ENCODE measurements at places on chromosomes 3 and 15.

GRCh38 chr3:10396083-10396482, 75.2 kb upstream of the SEC13 start:
- no peak for DNase-seq

DNA sequence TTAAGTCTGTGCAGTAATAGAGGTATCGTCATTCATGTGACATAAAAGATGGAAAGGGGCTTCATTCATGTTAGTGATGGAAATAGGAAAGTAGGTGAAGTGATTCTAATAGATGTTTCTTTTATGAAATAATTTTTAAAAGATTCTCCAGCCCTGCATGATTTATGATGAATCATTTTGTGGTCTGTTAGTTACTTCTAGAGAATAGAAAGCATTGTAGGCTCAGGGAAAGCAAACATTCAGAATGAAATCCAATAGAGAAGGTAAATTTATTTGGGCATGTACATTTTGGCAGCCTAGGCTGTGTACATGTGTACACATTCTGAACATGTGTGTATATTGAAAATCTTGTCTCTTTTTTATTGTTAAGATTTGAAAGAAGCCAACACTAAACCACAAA, 23.1 kb downstream of the PPARG start:
- no peak for DNase-seq

DNA sequence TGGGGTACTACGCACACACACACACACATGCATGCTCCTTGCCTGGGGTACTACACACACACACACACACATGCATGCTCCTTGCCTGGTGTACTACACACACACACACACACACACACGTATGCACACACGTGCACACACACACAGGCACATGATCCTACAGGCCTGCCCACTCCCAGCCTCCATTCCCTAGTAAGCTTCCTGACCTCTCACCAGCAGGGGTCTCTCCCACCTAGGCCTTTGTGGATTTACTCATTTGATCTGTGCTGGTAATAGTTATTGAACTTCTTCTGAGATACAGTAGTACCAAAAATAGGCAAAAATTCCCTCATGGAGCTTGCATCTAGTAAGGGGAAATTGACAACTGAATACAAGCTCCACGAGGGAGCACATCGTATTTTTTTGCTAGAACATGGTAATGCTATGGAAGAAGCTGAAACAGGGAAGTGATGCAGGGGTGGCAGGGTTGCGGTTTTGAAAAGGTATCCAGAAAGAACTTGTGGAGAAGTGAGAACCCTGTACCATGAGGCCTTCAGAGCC, 19.1 kb downstream of the TTC21A start:
- DNase-seq, result peak; percentile 80

GRCh38 chr15:83983634-83984458, 251.7 kb upstream of the GOLGA6L4 start:
- DNase-seq, result no peak

DNA sequence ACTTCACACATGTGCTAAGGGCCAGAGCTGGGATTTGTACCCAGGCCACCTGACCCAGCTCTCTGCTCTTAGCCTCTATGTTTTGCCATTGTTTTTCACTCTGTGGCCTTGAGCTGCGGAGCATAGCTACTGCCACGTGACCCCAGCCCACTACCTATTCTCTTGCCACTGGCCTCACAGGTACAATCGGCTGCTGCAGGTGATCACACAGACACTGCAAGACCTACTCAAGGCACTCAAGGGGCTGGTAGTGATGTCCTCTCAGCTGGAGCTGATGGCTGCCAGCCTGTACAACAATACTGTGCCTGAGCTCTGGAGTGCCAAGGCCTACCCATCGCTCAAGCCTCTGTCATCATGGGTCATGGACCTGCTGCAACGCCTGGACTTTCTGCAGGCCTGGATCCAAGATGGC, 46.2 kb downstream of the SEMA3G start:
- DNase-seq, result peak; percentile 7

DNA sequence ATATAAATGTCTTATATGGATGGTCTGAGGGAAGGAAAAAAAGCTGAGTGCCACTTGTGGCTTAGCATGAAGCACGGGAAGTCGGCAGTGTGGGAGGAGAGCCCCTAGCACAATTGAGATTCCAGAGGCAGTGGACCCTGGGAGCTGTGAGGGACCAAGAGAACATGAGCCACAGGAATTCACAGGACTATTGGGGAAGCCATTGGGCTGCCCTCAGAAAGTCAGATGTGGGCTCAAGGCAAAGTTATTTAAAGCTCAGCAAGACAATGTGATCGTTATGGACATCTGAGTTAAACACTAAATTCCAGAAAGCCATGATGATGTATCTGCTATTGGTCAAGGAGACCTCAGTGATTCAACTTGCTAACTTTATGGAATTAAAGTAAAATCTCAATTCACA, 380.8 kb upstream of the IL12A start:
- DNase-seq, result no peak

DNA sequence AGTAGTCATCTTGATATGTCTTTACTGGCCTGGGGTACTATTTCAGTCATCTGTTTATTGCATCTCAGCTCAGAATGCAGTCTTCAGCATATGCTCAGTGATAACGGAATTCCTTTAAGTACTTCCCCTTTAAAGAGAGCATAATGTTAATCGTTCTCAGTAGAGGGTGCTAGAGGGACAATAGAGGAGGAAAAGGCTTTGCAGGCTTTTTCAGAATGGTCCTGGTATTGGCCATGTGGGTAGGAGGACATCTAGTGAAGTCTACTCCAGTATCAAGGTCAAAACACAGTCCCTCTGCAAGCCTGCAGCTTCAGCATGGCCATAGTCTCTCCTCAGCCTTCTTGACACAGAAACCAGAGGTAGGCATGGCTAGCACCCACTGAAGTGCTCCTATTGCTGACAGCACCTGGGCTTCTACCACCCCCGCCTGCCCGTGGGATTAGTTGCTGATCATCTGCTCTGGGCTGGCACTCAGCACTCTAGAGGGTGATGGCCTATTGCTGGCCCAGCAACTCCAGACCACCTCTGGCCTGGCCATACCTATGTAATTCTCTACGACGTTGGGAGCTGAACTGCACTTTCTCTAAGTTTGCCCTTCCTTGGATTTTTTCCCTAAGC, 65.4 kb downstream of the KCNH8 start:
- peak; percentile 25 for DNase-seq

DNA sequence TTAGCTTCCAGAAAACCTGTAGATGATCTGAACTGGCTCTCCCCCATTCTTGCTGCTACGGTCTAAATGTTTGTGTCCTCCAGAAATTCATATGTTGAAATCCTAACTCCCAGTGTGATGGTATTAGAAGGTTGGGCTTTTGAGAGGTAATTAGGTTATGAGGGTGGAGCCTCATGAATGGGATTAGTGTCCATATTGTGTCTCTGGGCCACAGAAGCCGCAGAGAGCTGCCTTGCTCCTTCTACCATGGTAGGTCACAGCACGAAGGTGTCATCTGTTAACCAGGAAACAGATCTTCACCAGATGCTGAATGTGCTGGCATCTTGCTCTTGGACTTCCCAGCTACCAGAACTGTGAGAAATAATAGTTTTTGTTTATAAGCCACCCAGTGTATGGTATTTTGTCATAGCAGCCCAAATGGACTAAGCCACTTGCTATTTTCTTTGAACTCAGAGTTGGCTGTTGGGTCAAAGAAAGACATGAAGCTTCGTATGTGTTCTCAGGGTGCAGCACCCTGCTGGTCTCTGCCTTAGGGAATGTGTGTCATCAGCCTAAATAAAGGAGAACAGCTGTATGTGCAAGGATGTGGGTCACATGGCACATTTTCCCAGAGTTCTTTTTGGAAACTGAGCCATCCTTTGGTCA, 317.5 kb upstream of the SLCO3A1 start:
- DNase-seq, result no peak

DNA sequence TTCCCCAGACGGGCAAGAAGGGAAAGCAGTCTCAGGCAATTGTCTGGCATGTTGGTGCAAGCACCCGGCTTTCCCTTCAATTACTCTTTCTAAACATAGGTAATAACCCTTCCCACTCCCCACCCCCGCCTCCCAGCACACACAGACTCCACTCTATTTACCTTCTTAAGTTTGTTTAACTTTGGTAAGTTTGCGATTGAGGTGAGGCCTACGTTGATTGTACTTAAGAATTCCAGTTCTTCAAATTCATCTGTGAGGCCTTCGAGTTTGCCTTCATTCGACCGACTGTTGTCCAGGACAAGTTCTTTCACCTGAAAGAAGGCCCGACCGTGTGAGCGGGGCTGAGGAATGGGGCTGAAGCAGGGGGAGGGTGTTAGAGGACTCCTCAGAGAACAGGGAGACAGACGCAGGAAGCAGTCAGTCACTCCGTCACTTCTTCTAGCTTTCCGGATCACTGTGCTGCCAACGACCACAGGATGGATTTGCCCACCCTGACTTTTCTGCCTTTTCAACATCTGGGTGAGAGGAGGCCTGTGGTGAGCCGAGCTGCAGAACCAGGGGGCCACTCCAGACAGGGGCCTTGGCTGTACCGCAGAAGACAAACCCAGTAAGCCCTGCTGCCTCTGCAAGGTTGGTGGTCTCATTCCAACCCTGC, 33.0 kb downstream of the ANP32A start:
- DNase-seq, result peak; percentile 61

- no peak for DNase-seq
Measured at GRCh38 chr3:151303751-151304150, 12.9 kb downstream of the GPR87 start.

DNA sequence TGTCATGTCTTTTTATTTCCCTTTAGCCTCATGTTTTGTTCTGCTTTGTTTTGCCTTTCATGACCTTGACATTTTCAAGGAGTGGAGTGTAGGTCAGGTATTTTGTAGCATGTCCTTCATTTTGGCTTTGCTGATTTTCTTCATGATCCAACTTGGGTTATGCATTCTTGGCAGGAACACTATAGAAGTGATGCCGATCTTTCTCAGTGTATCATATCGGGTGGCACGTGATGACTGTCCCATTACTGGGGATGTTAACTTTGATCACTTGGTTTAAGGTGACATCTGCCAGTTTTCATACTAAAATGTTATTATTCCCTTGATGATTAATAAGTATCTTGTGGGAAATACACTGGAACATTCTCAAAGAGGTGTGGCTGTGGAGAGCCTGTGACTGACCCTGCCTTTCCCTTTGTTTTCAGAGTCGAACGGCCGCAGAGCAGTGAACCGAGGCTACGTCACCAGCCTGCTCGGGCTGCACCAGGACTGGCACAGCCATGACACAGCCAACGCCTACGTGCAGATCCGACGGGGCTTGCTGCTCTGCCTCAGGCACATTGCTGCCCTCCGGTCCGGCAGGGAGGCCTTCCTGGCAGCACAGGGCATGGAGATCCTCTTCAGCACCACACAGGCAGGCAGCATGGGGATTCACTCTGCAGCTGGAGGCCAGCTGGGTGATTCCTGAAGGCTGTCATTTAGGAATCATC, 167.7 kb downstream of the AGBL1 start:
- DNase-seq, result no peak

DNA sequence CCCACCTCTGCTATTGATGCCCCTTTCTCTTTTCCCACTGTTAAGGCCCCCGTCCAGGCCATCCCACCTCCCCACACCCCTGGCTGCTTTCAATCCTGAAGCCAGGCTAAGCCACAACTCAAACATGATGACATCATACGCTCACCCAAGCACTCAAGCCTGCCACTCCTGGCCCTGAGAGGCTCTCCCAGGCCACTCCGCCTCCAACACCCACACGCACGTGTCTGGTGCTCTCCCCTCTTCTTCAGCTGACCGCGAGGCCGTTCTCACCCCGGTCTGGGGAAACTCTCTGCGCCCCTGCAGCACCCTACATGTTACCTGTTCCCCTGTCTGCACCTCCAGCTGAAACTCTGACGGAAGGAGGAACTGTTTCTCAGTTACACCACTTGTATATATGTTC, 6.2 kb downstream of the ZXDC start:
- DNase-seq, result no peak

DNA sequence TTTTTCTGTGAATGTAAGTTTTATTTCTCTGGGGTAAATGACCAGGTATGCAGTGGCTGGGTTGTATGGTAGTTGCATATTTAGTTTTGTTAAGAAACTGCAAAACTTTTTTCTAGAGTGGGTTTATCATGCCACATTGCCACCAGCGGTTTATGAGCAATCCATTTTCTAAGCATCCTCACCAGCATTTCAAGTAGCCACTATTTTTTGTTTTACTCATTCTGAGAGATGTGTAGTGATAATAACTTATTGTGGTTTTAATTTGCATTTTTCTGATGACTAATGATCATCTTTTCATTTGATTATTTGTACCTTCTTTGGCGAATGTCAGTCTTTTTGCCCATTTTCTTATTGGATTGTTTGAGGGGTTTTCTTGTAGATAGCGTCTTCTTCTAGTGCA, 56.2 kb downstream of the SPRED1 start:
- DNase-seq, result no peak

DNA sequence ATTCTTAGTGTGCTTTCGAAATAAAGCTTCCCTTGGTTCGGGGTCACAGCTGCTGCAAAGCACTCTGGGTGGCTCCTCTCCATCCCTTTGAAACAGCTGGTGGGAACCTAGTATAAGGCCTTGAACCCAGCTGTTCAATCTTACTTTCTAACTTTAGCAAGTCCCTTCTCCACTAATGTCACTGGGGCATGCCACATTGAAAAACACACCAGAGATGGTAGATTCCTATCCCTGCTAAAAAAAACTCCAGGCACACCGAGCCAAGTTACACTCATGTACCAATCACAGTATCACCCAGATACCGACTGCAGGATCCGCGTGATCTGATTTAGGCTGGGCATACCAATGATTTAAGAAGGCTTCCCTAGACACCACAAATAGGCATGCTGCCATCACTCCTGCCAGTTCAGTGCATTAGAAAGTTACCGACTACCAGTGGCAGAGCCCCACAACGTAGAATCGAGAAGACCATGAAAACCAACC, 65.0 kb downstream of the WWTR1 start:
- no peak for DNase-seq

GRCh38 chr3:15290736-15291135, 41.6 kb downstream of the SH3BP5 start:
- no peak for DNase-seq

DNA sequence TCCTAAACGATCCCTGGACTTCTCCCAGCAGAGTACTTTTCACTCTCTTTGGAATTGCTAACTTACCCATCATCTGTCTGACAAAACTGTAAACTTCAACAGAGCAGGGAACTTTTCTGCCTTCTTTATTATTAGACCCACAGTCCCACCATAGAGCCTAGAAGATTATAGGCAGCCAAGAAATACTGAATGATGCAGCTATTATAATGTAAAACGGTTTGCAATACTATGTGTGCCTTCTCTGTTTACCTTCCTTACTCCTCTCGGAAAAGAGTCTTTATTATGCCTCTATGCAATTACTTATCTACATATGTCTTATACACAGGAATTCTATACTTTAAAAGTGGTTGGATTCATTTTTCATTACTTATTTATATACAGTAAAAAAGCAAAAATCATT, 36.0 kb downstream of the SHQ1 start:
- no peak for DNase-seq

- no peak for DNase-seq
Measured at GRCh38 chr3:129161860-129162271, 1.0 kb upstream of the ISY1 start.

GRCh38 chr3:116905794-116906193, 196.2 kb downstream of the TUSC7 start:
- DNase-seq, result no peak

DNA sequence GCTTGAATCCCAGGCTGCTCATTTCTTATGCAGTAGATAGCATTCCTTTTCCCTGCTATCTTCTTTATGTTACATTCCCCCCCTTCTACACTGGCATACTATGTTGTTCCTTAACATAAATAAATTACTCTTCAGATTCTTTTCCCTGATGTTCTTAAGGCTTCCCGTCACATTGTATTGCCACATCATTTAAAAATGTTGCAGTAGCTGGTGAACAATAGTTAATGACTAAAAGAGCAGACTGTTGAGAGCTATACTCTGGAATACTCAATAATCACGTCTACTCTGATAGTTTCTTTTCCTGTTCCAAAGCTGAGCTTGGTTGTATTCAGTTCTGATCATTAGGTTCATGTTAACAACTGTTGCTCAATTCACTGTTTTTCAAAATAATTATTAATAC, 219.9 kb downstream of the CHST2 start:
- DNase-seq, result no peak

Data from mucosa of descending colon (tissue), 3 donors.